ENCODE measurements at places on chromosomes 6 and 20.

GRCh38 chr20:14685183-14685582, 347.8 kb upstream of the FLRT3 start:
- no peak for DNase-seq

GRCh38 chr20:46420878-46421277, 14.5 kb upstream of the ELMO2 start:
- DNase-seq = no peak

DNA sequence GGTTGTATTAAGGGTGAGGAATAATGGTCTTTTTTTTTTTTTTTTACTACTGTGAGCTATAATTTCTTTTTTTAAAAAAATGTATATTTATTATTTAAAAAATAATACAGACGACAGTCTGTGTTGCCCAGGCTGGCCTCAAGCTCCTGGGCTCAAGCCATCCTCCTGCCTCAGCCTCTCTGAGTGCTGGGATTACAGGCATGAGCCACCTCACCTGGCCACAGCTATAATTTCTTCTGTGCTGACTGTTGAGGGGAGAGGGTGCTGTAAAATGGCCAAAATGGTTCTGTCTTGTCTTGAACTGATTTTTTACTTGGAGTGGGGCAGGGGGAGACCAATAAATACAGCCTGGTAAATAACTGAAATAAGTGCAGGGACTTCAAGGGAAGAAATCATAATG, 3.6 kb downstream of the SRSF3 start:
- DNase-seq = no peak

- no peak for DNase-seq
These were observed 1292.6 kb upstream of the MAP3K7 start for GRCh38 chr6:91879386-91879995.

All from neural progenitor cell (in vitro differentiated cells).